Putamen (tissue), 1 donor: ENCODE measurements at places on chromosomes 7 and 10.

DNA sequence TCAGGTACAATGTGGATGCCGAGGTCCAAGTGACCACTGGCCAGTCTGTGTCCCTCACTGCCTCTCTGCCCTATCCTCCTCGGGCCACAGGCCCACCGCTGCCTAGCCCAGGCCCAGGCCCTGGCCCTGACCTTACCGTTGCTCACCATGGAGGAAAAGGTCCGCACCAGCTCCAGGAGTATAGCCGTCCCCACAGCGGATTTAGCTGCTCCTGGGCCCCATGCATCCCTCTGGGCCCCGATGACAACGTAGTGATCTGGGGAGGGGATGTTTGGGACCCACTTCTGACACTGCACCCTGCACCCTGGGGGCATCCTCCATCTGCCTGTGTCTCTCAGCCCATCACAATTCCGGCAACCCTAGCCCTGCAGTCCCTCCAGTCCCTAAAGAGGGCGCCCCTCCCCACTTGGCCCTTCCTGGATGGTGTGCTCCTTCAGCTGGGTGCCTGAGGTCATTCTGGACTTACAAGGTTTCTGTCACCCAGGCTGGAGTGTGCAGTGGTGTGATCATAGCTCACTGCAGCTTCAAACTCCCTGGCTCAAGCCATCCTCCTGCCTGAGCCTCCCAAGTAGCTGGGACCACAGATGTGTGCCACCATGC, 12.1 kb downstream of the TFR2 start:
- DNase-seq: no peak

GRCh38 chr10:35607475-35608327, 2.6 kb downstream of the GJD4 start:
- DNase-seq: no peak

DNA sequence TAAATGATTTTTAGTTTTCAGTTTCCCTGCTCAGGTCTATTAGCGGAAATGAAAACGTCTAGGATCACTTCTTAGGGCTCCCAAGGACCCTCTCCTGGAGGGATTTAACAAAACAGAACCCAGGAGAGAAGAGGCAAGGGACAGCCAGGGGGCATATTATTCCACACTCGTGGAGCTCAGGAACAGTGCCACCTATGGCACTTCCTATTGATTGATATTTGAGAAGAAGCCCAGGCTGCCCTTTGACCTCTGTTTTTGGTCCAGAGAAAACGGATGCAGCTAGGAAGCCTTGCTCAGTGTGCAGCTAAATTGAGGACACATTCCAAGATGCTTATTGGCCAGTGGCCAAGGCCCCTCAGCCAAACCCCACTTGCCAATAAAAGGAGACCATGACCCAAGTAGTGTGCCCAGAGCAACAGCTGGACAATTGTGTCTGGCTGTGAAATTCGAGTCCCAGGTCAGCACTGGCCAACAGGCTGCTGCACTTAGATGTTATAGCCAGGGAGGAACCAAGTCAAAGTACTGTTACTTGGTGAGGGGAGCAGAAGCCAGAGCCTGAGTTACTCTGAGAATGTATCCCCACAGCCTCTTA, 24.0 kb upstream of the GPNMB start:
- no peak for DNase-seq

GRCh38 chr10:100872034-100872791, 40.5 kb upstream of the SLF2 start:
- DNase-seq: no peak

GRCh38 chr10:88216976-88217375, 353.6 kb downstream of the PTEN start:
- DNase-seq: no peak

- no peak for DNase-seq
Observed at GRCh38 chr10:25890995-25891394, 43.0 kb upstream of the MYO3A start.

- DNase-seq: no peak
Observed at GRCh38 chr10:68636335-68636734, 76.2 kb downstream of the TET1 start.

DNA sequence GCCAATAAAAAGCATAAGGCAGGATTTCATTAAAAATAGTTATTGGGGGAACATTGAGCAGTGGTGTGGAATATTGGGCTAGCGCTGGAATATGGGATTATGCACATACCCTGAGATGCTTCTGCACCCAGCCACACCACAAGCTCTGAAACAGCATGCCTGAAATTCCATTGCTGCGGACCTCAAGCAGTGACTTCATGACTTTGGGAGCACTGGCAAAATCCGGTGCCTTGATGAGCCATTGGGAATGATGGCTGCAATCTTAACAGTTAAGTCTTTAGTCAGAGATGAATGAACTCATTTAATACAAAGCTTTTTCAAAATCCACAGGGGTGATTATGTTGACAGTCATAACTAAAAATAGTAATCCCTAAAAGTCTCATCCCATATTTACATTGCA, 274.7 kb upstream of the MTPN start:
- DNase-seq: no peak

DNA sequence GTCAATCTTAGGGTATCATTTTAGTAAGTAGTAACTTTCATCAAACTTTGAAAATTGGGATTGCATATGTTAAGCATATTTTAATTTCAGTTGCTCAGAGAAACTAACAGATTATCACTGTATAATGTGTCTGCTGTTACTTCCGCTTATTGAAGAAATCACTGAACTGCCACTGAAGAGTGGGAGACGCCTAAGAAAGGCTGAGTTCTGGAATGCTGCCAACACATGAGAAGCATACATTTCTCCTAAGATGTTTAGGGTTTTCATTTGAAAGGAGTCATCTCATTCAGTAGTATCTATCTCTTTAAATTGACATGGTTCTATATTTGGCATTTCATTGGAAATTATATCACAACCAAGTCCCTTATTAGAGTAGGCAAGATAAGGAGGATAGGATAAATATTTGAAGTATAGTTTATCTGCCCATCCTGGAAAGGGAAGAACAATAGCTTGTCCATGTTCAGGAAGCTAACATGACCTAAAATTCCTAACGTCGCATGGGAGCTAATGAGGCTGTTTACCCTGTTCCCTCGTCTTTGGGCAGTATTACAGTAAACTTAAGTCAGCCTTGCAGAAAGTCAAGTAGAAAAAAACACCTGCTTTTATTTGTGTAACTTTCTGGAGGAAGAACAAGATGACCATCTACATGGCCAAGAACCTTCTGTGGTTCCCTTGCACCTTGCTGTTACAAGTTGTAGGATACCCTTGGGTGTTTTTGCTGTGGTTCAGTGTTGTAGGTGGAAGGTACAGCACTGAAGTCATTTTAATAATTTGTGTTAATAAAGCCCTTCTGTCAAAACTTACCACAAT, 67.3 kb downstream of the NHLRC2 start:
- DNase-seq: no peak
